ENCODE measurements at places on chromosomes 3 and 15.

GRCh38 chr3:179278932-179279693 lies 28.2 kb upstream of the KCNMB3 start:
- DNase-seq = no peak

- DNase-seq = no peak
Observed at GRCh38 chr15:100944986-100945385, 25.8 kb downstream of the LRRK1 start.

DNA sequence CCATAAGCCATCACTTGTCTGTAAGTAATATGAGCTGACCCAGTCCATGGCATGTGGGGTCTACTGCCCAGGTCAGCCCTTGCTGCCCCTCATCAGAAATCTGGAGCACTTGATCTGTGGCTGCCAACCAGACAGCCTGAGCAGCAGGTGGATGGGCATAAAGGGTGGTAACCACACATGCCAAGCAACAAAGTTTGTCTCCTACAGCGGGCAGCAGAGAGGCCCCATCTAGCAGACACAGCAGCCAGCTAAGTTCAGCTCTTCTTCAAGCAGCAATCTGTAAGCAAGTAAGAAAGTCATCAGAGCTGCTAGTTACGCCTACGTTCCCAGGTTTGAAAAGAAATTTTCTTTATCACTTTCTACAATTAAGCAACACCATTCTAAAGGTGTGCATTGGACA lies 27.9 kb downstream of the CHCHD4 start:
- DNase-seq = no peak

DNA sequence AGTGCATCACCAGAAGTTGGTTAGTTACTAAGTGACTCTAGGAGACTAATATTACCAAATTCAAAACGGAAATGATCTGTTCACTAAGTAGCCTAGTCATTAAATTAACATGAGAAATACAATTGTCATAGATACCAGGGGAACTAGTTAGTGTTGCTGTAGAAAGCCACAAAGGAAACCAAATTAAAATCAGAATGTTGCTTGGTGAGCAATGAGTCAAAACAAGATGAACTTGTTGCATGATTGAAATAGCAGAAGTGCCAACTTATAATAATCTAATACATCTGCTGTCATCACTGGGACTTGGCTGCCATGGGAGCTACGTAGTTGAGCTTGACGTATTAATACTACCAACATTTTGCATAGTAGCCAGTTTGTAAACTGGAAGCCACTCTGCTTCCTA lies 458.1 kb downstream of the DIPK2A start:
- no peak for DNase-seq

DNA sequence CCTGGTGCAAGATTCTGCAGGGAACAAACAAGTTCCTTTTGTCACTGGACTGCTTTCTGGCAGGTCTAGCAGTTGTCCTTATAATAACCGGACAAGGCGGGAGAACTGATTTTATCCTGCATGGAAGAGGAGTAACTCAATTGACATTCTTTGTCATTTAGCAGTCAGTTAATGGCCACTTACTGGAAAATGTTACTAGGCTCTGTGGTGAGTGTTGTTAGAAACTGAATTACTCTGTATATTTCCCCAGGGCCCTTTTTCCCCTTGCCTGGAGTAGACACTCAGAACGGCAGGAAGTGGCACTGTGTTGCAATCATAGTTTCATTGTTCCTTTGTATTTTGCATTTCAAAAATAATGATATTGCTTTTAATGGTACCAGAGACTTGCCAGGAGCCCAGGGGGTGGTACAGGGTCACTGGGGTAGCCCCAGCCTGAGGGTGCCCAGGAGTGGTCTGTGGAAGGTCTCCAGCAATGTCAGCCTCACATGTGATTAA lies 318.6 kb upstream of the LRRFIP2 start:
- no peak for DNase-seq
